Upper lobe of right lung (tissue), 1 donor: ENCODE measurements at places on chromosomes 1 and 21.

DNA sequence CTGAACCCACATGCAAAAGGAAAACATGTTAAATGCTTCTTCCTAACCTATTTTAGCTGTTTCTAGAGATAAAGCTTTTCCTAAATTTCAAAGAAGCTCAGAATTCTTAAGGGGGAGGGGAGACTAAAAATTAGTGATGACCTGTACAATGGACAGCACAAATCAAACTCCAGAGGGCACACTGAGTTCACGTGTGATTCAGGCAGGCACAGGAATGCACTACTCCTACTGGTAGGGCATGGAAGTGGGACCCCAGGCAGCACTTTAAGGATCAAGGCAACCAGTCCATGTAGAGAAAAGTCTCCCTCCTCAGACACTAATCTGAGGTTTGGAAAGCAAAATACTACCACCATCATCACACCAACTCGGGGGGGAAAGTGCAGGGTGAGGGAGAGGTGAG, 31.3 kb upstream of the CLCA4 start:
- no peak for DNase-seq
- H3K4me1 ChIP-seq, result no peaks in the 10 kb centered on the region
- H3K36me3 ChIP-seq, result no peaks in the 10 kb centered on the region
- H3K27ac ChIP-seq, result no peak overlapping the region
- no peak overlapping the region for H3K4me3 ChIP-seq
- H3K27me3 ChIP-seq, result no peaks in the 10 kb centered on the region

- no peak for DNase-seq
- H3K27me3 ChIP-seq, result no peaks in the 10 kb centered on the region
- H3K4me1 ChIP-seq, result no peaks in the 10 kb centered on the region
- H3K27ac ChIP-seq, result no peak overlapping the region
These were observed 5.1 kb downstream of the ST6GALNAC3 start for GRCh38 chr1:76079475-76080227.

GRCh38 chr1:243394601-243395464, 139.0 kb downstream of the SDCCAG8 start:
- H3K4me1 ChIP-seq, result no peaks in the 10 kb centered on the region
- no peak for DNase-seq
- no peaks in the 10 kb centered on the region for H3K27me3 ChIP-seq

DNA sequence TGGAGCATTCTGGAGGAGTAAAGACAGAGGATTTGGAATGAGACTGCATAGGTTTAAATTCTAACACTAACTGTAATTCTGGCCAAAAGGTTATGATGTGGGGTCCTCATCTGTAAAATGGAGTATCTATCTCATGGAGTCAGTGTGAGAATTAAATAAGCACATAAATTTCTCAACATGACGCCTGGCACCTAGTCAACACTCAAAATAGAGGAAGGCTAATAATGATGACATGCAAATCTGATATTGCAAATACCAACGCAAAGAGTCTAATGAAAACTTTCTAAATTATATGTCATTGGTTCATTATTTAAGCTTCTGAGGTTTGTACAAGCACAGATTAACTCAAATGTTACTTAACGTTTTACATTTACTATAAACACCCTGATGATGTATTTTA, 29.6 kb downstream of the APP start:
- H3K4me1 ChIP-seq, result no peaks in the 10 kb centered on the region
- H3K27ac ChIP-seq, result no peak overlapping the region
- no peaks in the 10 kb centered on the region for H3K27me3 ChIP-seq
- no peaks in the 10 kb centered on the region for H3K36me3 ChIP-seq
- no peak overlapping the region for H3K4me3 ChIP-seq

- no peaks in the 10 kb centered on the region for H3K36me3 ChIP-seq
- H3K4me1 ChIP-seq, result peaks cover 4% of the 10 kb centered on the region
- H3K27ac ChIP-seq, result no peak overlapping the region
- DNase-seq, result no peak
- no peaks in the 10 kb centered on the region for H3K27me3 ChIP-seq
These were observed 65.5 kb downstream of the UBE2T start for GRCh38 chr1:202276081-202276715.

GRCh38 chr1:34479731-34480130, 275.1 kb upstream of the GJB5 start:
- no peaks in the 10 kb centered on the region for H3K36me3 ChIP-seq
- H3K27ac ChIP-seq, result no peak overlapping the region
- H3K27me3 ChIP-seq, result no peaks in the 10 kb centered on the region
- DNase-seq, result no peak
- H3K4me1 ChIP-seq, result no peaks in the 10 kb centered on the region

- H3K27me3 ChIP-seq, result no peaks in the 10 kb centered on the region
- peaks cover 11% of the 10 kb centered on the region for H3K4me1 ChIP-seq
- H3K36me3 ChIP-seq, result no peaks in the 10 kb centered on the region
- DNase-seq, result no peak
- no peak overlapping the region for H3K4me3 ChIP-seq
- peak overlapping the region; percentile 20 for H3K27ac ChIP-seq
These were observed 32.9 kb downstream of the VWA5B1 start for GRCh38 chr1:20323613-20323920.

DNA sequence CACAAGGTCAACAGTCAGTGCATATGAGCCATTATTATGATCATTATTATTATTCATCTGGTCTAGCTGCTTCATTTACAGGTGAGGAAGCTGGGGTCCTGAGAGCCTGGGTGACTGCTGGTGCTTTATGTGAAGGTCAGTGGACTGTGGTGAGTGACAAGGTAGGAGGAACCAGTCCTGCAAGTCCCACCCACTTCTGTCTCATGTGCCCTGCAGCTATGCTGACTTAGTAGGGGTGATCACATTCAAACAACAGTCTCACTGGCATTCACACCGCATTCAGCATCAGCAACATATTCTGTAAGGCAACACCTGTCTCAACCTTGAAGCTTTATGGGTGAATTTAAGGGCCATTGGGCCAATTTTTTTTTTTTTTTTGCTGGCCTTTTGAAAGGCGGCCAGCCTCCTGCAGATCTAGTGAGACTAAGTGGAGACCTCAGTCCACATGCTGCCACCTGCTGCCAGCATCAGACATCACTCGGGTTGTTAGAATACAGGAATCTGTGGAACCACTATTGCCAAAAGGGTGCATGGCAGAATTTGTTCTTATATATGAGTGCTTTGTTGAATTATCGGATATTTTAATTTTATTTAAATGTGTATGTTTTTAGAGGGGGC, 59.9 kb upstream of the CACNA1E start:
- peaks cover 16% of the 10 kb centered on the region for H3K27me3 ChIP-seq
- no peak overlapping the region for H3K4me3 ChIP-seq
- DNase-seq, result no peak
- H3K4me1 ChIP-seq, result no peaks in the 10 kb centered on the region
- no peaks in the 10 kb centered on the region for H3K36me3 ChIP-seq

GRCh38 chr1:202952818-202953217, 5.3 kb downstream of the ADIPOR1 start:
- peak overlapping the region; percentile 71 for H3K27ac ChIP-seq
- peaks cover 56% of the 10 kb centered on the region for H3K4me1 ChIP-seq
- H3K27me3 ChIP-seq, result no peaks in the 10 kb centered on the region
- no peak overlapping the region for H3K4me3 ChIP-seq
- DNase-seq, result no peak
- peaks cover 30% of the 10 kb centered on the region for H3K36me3 ChIP-seq

DNA sequence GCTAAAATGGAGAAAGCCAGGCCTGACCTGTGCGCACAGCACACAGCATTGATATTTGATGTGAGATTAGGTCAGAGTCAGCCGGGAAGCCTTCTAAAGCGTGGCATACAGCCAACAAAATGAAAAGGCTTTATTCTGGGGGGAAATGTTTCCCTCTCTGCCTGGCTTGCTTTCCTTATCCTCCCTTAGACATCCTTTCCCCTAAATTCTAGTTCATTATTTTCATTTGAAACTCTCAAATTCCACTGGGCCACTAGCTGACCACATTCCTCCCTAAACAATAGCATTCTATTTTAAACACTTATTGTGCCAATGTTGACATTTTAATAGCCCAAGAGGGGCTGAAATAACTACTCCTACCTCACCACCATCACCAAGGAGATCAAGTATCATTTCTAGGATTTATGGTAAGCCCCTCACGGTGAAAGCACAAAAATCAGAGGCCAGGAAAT, 49.4 kb downstream of the LEPR start:
- H3K36me3 ChIP-seq, result no peaks in the 10 kb centered on the region
- H3K4me3 ChIP-seq, result no peak overlapping the region
- H3K27ac ChIP-seq, result no peak overlapping the region

DNA sequence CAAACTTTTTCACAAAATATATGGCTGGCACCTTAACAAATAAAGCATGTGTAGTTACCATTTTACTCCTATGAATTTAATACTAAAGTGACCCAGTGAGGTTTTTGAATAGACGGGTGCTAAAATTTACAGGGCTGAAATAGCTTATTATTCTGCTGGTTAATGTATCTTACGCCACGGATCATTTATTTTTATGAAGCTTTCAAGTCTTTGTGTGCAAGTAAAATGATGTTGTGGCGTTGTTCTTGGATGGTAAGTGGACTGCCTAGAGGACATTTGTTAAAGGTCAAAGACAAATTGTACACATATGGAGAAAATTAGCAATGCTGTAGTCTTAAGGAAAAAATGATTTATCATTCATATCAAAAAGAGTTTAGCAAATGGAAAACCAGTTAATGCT, 22.8 kb downstream of the INSL5 start:
- no peaks in the 10 kb centered on the region for H3K36me3 ChIP-seq
- no peaks in the 10 kb centered on the region for H3K4me1 ChIP-seq
- H3K4me3 ChIP-seq, result no peak overlapping the region
- no peaks in the 10 kb centered on the region for H3K27me3 ChIP-seq
- H3K27ac ChIP-seq, result no peak overlapping the region
- DNase-seq, result no peak

- no peak overlapping the region for H3K27ac ChIP-seq
- H3K36me3 ChIP-seq, result no peaks in the 10 kb centered on the region
- H3K4me1 ChIP-seq, result peaks cover 4% of the 10 kb centered on the region
- no peak for DNase-seq
These were observed 513.6 kb downstream of the PLPP3 start for GRCh38 chr1:56065729-56066128.

DNA sequence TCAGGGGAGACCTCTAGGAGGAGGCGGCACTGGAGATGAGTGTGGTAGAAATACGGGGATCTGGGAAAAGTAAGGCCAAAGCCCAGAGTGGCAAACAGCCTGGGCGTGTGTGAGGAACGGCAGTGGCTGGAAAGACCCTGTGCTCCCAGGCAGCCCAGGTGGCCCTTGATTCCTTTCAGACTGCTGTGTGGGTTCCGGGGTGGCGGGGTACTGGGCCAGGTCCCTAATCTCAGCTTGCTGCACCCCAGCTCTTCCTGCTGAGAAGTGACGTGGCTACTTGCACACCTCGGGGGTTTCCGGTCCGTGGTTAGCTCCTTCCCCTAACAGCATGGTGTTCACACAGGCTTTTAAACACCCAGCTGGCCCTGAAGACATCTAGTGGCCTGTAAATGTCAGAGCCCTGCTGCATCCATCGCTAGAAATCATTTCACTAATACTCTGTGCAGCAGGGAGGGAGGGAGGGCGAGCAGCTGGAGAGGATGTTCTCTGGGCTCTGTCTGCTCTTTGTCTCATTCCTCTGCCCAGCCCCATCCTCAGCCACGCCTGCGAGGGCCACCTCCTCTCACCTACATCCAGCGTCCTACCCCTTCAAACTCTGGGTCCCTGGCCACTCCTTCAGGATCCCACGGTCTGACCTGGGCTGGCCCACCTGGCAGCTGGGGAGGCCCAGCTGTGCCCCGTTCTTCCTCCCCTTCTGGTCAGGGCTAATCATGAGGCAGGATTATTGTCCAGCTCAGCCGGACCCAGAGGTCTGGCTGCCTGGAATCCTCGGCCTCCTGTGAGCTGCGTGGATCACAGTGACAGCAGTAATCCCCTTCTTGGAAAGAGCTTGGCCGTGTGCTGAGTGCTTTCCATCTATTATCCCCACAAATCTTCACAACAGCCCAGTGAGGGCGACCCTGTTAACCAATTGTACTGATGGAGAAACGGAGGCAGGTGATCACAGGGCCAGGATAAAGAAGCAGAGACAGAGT, 7.2 kb downstream of the ZDHHC18 start:
- DNase-seq, result no peak
- H3K27me3 ChIP-seq, result no peaks in the 10 kb centered on the region
- H3K4me3 ChIP-seq, result no peak overlapping the region
- peak overlapping the region; percentile 63 for H3K27ac ChIP-seq

GRCh38 chr1:84330125-84330984, 28.8 kb downstream of the SAMD13 start:
- H3K27me3 ChIP-seq, result no peaks in the 10 kb centered on the region
- no peak for DNase-seq
- no peak overlapping the region for H3K27ac ChIP-seq
- no peak overlapping the region for H3K4me3 ChIP-seq
- H3K4me1 ChIP-seq, result no peaks in the 10 kb centered on the region
- H3K36me3 ChIP-seq, result no peaks in the 10 kb centered on the region

GRCh38 chr1:85465786-85466134, 801 bp upstream of the DDAH1 start:
- H3K27me3 ChIP-seq, result no peaks in the 10 kb centered on the region
- peak overlapping the region; percentile 81 for H3K27ac ChIP-seq
- peak overlapping the region; percentile 68 for H3K4me3 ChIP-seq

GRCh38 chr21:21968810-21969209, 970.6 kb downstream of the NCAM2 start:
- H3K4me3 ChIP-seq, result no peak overlapping the region
- no peaks in the 10 kb centered on the region for H3K27me3 ChIP-seq
- DNase-seq, result no peak
- no peak overlapping the region for H3K27ac ChIP-seq

DNA sequence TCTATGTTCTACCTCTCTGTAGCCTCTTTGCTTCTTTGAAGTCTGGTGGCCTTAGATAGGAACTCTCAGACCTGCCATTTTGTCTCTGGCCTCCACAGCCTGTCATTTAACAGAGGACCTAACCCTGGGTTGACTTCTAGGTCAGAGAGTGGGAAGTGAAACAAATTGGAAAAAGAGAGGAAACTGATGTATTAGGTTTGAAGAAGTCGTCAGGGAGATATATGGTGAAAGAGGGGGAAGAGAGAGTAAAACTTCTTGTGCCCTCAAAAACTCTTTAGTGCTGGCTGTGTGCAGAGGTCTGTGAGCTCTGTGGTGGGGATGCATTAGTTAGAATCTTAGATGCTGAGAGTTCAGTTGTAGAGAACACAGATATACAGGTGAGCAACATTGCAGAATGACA, 30.2 kb upstream of the CD1D start:
- no peak overlapping the region for H3K4me3 ChIP-seq
- no peaks in the 10 kb centered on the region for H3K27me3 ChIP-seq
- H3K4me1 ChIP-seq, result peaks cover 15% of the 10 kb centered on the region
